ENCODE measurements at places on chromosomes 5 and 9.

DNA sequence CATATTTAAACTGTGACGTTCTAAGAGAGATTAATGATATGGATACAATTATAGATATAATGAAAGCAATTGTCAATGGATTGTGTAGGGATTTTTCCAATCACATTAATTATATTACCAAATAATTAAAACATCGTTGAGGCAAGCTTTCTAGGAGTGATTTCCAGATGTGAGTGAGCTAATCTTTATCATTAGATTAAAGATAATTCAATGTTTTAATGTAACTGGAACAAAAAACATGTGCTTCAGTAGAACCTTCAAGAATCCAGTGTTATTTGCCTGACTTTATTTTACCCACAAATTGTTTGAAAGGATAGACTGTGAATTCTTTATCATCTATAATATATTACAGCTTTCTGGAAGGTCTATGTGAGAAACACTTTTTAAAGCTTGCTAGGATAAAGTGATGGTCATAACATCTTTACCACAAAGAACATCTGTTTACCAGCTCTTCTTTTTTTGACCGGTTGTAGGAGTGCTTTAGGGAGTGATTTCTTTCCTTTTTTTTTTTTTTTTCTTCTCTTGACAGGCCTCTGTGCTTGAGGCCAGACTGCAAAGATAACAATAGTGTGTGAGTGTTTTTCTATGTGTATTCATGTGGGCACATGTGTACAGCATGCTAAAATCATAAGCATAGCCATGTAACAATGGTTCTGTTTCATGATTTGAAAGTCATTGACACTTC, 35.0 kb downstream of the SNCAIP start:
- DNase-seq = no peak

GRCh38 chr5:100970646-100971255, 67.7 kb upstream of the ST8SIA4 start:
- no peak for DNase-seq

DNA sequence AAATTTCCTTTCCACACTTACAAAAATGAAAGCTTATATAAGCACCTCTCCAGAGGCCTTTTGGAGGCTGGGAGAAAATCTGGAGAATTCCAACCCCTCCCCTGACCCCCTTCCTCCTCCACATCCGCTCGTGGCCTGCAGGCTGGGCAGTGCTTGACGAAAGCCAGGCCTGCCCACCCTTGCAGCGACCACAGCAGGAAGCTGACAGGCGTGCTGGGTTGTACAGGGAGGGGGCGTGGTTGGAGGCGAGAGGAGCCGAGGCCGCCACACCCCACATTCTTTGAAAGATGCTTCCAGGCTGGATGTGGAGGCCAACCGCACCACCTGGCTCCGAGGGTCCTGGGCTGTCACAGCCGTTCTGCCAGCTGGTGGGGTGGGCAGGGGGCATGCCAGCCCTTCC, 47.8 kb upstream of the IER5L start:
- peak; percentile 69 for DNase-seq

- no peak for DNase-seq
These were observed 2.7 kb upstream of the ANP32B start for GRCh38 chr9:97980479-97980803.

GRCh38 chr5:113354055-113354454, 80.7 kb downstream of the TSSK1B start:
- peak; percentile 80 for DNase-seq

- no peak for DNase-seq
These were observed 18.1 kb upstream of the SYK start for GRCh38 chr9:90783552-90783951.

All from BE2C (cell line).